ENCODE measurements at places on chromosomes 2 and 18.
A peak's percentile ranks its signal among the peaks of the same experiment; 100 is the strongest.

- peak; percentile 34 for DNase-seq
Measured at GRCh38 chr18:11387880-11388279, 221.5 kb upstream of the SLC35G4 start.

DNA sequence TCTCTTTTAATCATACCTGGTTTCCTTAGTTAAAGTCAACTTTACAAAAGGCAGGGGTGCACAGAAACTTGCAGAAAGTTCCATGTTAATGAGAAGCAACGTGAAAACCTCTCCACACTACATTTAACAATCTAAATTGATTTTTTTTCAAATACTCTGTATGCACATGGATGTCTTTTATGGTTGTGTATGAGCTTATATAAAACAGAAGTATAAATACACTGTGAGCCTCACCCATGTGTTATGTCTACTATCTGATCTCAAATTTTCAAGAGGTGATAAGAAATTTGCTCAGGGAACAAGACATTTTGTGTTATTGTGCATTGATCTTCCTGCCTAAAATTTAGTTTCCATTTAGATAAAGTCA is 617.6 kb downstream of the ADCYAP1 start:
- DNase-seq = no peak

DNA sequence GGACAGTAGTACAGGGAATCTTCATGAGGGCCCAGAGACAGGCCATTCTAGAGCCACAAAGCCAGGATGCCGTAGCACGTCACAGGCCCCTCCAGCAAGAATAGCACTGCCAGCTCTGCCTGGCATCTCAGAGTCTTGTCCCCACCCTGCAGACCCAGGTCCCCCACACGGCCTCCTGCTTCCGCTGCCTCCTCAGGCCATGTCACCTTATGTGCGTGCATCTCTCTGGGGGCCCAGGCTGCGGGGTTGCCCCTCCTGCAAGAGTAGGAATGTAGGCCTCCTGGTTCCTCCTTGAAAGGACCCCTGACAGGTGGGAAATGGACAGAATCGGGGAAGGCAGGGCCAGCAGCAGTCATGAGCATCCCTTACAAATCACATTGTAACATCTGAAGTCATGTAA is 49.8 kb downstream of the ADI1 start:
- no peak for DNase-seq

GRCh38 chr2:65660340-65660739 is 227.9 kb upstream of the SPRED2 start:
- DNase-seq = no peak

DNA sequence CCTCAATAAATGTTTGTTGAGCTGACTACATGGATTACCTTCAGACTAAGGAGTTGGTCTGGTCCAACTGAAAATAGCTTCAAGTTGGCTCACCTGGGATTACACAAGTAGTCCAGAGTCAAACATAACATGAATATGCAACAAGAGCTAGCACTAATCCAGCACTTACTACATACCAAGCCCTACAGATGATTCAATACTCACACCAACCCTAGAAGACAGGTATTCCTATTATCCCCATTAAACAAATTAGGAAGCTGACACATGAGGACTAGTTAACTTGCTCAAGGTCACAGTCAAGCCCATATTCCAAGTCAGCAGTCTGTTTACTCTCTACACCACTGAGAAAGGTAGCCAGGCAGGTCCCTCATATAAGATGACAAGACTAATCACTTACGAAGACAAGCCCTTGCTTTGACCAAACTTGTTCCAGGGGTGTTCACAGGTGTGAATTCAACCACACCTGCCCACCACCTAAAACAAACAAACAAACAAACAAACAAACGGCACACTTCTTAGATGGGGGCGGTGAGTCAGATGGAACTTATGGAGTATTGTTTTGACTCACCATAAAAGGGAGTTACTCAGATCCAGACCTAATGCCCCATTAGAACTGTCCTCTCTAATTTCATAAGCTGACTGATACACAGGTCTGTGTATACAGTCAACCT is 29.1 kb downstream of the TMEM131 start:
- DNase-seq = peak; percentile 36

- DNase-seq = peak; percentile 57
Measured at GRCh38 chr2:64586883-64587481, 62.9 kb downstream of the AFTPH start.

GRCh38 chr18:12255626-12256026 is 1.5 kb downstream of the CIDEA start:
- no peak for DNase-seq

GRCh38 chr2:177746358-177746757 is 326.2 kb downstream of the PDE11A start:
- DNase-seq = no peak

DNA sequence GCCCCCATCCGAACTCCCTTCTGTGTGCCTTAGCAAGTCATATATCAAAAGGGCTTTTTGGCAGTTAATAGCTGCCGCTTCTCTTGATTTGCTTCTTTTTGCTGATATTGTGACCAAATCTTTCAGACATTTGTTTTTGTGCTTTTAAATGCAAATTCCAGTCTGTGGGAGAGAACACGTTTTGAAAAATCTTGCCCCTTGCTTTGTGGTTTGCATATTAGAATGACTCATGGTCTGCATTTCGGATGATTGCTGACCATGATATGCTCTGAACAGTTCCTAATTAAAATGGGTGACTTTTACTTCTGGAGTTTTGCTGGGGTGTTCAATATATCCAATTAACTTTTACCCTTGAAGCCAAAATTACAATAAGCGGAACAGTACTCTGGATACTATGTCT is 58.2 kb upstream of the ST6GAL2 start:
- DNase-seq = no peak

- DNase-seq = no peak
Measured at GRCh38 chr2:238504181-238504931, 77.6 kb downstream of the ASB1 start.

DNA sequence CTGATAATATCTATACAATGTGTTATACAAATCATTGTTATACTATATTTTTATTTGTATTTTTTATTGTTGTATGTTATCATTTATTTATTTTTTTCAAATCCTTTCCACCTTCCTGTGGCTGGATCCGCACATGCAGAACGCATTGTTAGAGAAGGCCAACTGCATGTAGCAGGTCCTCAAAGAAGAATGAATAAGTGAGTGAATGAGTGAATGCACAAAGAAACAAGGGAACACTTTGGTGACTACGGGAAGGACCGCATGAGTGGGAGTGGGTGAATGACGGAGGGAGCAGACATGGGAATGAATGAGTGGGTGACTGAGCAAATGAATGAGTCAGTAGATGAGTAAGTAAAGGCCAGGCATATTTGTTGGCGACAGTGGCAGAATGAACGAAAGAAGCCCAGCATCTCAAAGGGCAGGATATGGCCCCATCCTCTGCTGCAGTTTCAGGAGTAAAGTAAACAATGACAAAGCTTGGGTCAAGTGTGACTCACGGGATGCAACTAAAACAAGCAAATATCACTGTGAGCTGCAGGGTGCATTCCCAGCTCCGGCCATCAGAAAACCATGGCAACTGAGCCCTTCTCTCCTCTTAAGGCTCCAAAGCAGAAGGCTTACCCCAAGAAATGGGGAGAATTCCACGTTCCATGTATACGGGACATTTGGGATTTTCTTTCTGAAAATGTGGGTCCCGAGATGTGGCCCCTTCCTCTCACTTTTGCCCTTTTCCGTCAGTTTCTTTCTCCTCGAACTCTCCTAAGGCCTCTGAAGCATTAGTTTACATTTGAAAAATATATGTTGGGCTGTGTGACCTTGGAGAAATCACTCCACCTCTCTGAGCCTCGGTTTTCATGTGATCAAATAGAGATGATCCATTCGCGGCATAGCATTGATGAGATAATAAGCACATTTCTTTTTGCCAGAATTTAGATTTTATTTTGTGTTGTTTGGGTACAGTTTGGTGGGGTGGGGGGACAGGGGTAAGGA is 24.5 kb downstream of the KCNF1 start:
- DNase-seq = no peak

DNA sequence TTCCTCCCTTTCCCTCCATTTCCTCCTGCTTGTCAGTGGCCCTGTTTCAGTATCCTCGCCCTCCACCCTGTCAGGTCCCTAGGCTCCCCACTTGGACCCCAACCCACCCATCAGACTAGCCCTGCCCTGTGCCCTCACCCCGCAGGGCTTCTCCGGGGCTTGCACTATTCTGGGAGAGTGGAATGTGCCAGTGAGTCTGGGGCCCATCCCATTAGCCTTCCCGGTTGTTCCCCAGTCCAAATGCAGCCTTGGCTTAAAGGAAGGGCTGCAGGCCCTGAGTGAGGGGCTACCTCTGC is 45.5 kb downstream of the MYO7B start:
- no peak for DNase-seq

DNA sequence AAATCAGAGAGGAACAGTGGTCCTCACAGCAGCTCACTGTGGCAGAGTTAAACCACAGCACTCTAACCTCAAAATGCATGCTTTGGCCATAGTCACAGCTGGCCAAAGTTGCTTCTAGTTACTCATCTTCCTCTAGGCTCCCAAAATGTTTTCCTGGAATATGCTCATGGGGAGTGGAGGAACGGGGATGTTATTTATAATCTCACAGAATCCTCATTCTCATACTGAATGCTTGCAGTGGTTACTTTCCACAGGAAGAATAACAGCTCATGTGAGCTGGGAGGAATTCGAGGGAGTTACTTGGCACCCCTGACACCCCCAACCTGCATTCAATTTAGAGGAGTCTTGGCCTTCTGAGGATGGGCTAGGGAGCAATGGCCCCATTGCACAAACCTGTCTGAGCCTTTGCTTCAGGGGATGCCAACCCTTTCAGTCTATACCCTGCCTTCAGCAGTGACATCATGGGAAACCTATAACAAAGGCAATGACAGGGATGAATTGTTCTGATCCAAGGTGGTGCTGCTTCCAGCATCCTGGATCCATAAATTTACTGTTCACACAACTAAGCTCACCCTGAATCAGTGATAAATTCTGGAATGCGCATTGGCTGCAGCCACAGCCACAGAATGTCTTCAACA is 22.4 kb upstream of the CCBE1 start:
- DNase-seq = no peak

- DNase-seq = no peak
Measured at GRCh38 chr2:26709323-26710110, 17.0 kb downstream of the KCNK3 start.
